Activated T-cell treated with anti-CD3 and anti-CD28 coated beads for 48 hours (primary cell): ENCODE measurements at places on chromosomes 11 and 22.

DNA sequence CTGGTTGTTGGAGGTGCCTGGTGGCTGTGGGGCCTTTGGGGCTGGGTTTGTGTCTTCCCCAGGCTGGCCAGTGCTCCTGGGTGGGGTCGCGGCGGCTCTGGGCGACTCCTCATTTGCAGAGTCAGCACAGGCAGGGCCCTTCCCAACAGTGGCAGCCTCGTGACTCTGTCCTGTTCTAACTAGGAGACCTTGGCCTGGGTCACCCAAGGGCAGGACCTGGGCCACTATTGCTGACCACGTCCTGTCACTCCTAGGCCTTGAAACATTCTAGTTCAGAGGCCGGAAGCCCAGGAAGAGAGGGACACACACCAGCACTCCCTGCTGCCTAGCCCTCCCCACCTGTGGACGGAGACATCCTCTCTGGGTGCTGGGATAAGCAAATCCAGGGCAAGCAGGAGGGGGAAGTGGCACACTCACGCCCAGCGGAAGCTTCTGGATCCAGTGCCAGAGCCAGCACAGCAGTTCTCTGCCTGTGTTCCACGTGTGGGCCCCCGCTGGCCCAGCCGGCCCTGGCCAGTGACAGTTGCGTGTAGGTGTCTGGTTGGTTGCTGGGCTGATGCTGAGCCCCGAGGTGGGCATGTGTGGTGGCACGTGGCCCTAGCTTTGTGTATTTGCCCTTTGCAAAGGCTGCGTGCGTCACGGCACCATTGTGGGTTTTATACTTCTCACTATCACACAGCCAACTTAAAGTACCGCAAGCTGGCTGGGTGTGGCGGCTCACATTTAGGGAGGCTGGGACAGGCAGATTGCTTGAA, 4.3 kb upstream of the CHID1 start:
- DNase-seq, result no peak

DNA sequence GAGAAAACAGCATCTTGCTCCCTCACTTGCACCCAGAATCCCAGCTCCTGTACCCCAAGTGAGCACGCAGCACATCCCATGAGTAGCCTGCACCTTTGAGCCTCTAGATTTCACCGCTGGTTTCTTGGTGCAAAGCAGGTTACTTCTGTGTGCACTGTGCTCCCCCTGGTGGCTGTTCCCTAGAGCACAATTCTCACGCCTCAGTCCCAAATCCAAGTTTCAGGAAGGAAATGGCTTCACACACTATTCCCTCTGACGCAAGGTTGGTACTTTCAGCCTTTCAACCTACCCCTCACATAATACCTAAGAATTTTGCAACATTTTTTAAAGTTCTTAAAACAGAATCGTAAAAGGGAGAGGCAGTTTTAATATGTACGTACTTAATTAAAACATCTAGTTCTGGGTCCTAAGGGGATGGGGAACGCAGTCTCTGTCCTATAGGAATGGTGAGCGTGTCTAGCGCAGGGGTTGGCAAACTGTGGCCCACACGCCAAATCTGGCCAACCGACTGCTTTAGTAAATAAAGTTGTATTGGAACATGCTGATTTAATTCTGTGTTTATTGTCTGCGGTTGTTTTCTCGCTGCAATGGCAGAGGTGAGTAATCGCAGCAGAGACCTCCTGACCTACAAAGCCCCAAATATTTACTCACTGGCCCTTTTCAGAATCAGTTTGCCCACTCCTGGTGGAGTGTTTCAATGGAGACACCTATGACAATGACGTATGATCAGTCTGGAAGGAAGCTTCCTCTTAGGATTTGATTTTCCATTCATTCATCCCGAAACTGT, 27.5 kb downstream of the DHCR7 start:
- DNase-seq, result peak; percentile 8

DNA sequence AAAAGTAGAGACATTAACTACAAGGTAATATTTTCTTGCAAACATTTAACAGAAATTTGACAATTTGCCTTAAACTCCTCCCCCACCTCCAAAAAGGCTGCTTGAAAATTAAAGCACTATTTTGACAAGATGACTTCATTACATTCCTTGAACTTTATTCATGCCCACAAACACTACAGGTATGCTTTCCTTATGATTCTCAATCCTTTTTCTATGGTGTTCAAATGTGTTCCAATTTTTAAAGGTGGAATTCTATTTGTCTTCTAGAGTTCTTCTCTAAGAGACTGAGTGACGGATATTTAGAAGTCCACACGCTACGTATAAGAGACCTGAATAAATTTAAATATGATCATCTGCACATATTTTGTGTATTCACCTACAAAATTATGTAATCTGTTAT, 69.4 kb downstream of the MRTFA start:
- DNase-seq, result no peak

- DNase-seq, result peak; percentile 99
These were observed at the start of gene ZDHHC5 for GRCh38 chr11:57667736-57668433. TSS of gene ZDHHC5 (plus strand) at chr11:57668114. CDS start at chr11:57673091, 4,977 bp downstream.

GRCh38 chr11:70504246-70505020, 106.1 kb downstream of the CTTN start:
- no peak for DNase-seq

DNA sequence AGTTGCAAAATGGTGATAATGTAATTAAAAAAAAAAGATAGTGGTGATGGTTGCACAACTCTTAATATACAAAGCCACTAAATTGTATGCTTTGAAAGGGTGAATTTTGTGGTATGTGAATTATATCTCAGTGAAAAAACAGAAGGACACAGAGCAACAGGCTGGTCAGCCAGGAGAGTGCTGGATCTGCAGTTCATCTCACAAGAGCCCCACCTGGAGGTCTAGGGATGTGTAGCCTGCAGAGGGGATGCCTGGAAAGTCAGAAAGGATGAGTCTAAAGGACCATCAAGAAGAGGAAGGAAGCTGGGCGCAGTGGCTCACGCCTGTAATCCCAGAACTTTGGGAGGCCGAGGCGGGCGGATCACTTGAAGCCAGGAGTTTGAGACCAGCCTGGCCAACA, 9.0 kb downstream of the POLR3H start:
- no peak for DNase-seq

- no peak for DNase-seq
These were observed 6.3 kb upstream of the CYP2R1 start for GRCh38 chr11:14898355-14898754.

DNA sequence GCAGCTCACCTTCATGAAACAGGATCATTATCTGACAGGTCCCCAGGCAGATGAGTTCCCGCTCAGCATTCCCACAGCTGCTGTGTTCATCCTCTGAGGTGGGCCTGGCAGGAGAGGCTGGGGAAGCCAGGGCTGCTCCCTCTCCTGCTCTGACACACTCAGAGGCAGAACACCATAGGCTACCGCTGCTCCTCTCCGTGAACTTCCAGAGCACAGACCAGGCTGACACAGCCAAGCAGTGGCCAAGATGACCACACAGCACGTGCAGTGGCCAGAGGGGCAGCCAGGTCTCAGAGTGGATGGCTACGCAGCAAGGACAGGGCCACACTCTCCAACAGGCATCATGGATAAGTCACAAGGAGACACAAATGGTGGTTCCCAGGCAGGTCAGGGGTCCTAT, 8.5 kb downstream of the PRODH start:
- no peak for DNase-seq

GRCh38 chr22:39220450-39220849, 24.3 kb downstream of the PDGFB start:
- DNase-seq, result no peak

- no peak for DNase-seq
These were observed 5.4 kb downstream of the FADS2 start for GRCh38 chr11:61833471-61833870.

GRCh38 chr11:113104691-113105251, 143.6 kb downstream of the NCAM1 start:
- DNase-seq, result no peak

DNA sequence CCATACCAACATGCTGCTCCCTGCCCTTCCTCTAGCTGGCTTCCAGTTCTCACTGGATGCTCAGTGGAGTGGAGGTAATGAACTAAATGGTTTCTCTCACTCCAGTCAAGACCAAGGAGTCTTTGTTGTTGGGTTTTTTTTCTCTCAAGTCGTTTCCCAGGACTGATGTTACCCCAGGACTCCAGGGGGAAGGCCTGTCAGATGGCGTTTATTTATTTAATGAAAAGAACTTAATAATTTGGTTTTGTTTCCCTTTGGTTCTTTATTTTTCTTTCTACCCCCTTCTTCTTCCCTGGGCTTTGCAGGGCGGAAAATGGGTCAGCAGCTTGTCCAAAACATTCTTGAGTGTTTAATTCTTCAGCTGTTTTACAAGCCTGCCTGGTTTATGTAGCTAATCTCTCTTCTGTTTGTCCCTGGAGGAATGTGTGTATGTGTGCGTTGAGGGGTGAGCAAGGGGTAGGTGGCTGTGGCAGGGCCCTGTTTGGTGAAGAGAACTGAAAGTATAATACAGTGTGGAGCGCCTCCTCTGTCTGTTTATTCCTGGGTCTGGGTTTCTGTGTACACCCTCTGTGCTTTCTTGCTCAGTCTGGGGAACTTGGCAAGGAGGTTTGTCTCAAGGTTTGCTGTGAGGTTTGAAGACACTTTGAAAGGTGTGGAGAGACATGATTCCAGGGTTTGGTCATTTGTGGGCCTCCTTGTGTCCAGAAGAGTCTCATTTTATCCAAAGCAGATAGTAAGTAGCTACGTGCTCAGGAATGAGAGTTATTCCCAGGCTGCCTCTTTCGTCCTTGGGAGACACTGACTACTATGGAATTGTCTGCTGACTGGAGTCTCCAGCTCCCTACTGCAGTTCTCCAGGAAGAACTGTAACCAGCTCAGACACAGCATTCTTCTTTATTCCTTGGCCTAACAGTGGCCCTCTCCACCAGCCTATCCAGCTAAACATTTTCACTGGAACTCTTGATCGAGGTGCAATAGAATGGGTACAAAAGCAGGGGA, 175.5 kb downstream of the ADAMTS15 start:
- DNase-seq, result no peak

GRCh38 chr11:127345819-127346459, 345.4 kb upstream of the KIRREL3 start:
- DNase-seq, result no peak

GRCh38 chr22:18979957-18980356, 43.9 kb upstream of the PRODH start:
- DNase-seq, result no peak

GRCh38 chr22:33492210-33492651, 428.0 kb downstream of the LARGE1 start:
- DNase-seq, result no peak

DNA sequence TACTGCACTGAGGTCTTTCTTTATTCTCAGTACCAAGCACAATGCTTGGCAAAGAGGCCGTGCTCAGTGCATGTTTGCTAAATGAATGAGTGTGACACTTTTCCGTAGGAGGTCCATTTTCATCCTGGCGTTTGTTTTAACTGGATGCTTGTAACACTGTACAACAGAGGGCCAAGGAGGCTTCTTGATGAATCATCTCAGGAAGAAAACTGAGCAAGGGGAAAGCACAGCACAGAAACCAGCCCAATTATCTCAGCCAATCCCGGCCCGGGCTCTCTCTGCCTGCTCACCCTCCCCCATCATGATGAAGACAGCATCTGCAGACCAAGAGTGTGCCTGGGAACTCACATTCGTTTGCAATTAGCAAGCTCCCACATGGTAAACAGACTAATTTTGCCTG, 570.3 kb downstream of the OPCML start:
- DNase-seq, result no peak

- DNase-seq, result no peak
These were observed 1.5 kb downstream of the LRFN4 start for GRCh38 chr11:66858186-66858938.

- no peak for DNase-seq
These were observed 65.4 kb upstream of the TTLL12 start for GRCh38 chr22:43252319-43252718.

DNA sequence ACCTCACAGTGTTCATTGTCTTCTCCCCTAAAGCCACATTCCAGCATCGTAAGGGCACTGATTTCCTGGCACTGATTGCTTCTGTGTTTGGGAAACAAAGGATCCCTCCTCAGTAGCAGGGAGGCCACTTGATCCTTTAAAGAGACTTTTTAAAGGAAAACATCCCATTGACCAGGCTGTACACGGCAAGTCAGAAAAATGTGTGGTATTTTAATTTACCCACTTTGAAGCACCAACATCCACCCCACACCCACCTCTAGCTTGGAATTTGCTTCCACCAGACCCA, 364.9 kb downstream of the SHANK2 start:
- DNase-seq, result no peak

DNA sequence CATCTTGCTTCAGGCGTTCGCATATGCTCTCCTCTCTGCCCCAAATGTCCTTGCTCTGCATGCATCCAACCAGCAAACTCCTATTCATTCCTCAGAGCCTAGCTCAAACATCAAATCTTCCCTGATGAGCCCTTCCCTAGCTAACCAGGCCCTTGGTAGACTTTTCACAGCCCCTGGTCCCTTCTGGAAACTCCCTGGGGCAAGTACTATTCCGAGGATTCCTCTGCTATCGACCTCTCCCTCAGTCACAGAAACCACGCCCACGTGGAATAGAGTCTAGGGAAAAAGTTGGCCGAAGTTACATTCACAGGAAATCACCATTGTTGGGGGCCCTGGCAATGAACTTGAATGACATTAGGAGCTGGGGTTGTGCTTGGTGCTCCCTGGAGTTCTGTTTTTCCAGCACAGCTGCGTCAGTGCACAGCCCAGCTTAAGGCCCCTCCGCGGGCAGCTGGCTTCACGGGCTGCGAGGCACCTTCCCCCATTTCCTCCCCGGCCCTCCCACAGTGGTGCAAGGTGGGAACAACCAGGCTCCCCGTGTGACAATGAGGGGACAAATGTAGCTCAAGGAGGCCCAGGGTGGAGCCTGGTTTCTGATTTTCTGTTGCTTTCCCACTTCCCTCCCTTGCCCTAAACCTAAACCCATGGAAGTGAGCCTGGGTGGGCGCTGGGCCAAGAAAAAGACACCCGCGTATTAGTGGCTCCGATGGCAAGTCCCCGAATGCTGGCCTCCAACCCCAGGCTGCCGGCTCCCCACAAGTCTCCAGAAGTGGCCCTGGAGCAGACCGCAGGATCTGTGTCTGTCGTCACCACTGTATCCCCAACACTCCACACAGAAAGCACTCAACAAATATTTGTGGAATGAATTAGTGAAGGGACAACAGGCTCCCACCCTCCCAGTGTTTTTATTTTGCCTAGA, 4.3 kb upstream of the ATP5MGL start:
- no peak for DNase-seq

DNA sequence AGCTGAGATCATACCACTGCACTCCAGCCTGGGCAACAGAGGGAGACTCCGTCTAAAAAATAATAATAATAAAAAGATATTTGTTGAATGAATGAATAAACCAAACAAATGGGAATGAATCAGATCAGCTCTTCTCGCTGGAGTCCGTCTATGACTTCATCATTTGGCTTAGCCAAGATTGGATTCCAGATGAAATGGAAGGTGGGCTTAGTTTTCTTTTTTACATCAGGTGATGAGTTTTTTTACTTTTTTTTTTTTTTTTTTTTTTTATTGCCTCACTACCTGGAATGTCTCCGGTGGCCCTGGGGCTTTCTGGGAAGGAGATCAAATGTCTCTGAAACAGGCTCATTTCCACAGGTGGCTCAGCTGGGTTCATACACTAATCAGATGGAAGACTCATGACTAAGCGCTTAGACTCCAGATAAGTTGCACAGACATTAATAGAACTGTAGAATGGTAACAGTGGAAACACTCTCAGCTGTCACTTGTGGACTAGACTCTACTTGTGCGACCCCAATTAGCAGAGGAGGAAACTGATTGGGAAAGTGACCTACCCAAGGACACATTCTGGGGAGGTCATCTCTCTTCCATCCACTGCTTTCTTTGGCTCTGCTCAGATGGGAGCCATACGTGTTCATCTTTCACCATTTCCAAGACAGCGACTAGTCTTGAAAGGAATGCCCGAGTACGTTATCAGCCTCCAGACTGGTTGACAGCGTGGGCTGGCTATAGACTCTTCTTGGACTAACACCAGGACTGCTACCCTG, 20.5 kb upstream of the RBFOX2 start:
- no peak for DNase-seq

GRCh38 chr22:32876516-32876915, 75.0 kb downstream of the TIMP3 start:
- no peak for DNase-seq
